ENCODE measurements at places on chromosomes 1 and 21.
A peak's percentile ranks its signal among the peaks of the same experiment; 100 is the strongest.

DNA sequence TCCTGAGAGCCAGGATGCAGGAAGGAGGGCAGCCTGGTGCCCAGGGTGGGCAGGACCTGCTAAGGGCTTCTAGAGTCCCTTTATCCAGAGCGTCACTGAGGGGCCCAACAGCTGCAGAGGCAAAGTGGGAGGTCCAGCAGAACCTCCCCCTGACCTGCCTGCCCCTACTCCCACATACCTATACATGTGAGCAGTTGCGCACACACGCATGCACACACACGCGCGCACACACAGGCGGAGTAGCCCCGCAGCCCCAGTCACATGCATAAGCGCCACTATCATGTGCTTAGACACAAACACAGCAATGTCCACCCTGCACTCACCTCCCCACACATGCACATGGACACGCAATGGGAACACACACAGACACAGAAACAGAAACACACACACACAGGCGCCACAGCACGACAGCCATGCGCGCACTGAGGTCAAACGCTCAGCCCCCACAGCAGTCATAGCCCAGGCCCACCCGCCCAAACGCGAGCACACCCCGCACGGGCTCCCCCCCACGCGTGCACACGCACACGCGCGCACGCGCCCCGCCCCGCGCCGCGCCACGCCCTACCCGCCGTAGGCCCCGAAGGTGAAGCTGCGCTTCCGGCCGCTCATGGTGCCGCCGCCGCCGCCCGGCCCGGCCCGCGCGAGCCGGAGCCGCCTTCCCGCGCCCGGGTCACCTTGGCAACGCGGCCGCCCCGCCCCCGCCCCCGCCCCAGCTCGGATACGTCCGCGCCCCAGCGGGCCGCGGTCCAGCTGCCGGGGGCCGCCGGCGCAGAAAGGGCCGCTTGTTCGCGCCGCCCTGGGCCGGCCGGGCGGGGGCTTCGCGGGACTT lies 17.7 kb downstream of the RAP1GAP start:
- DNase-seq = no peak

GRCh38 chr1:57327946-57328345 lies 95.9 kb downstream of the DAB1 start:
- DNase-seq = no peak

- DNase-seq = no peak
These were observed 45.3 kb downstream of the LRIG2 start for GRCh38 chr1:113118266-113118665.

- no peak for DNase-seq
These were observed 246.9 kb downstream of the GRIK3 start for GRCh38 chr1:36787312-36787913.

DNA sequence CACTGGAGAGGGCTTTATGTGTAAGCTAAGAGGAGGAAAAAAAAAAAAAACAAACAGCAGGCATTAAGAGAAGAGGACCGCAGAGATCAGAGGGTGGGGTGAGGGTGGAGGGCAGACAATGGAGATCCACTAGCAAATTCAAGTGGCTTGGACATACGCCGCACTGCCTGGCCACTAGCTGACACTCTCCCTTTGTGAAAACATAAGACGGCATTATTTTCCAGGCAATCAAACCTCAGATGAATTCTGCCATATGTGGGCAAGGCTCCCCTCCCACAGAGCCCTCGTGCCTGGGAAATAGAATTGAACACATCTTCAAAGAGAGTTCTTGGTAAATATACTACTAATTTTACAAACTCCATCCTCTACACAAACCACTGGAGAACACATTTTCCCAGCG lies 53.6 kb downstream of the ERG start:
- DNase-seq = no peak

GRCh38 chr1:8722366-8722765 lies 95.1 kb downstream of the RERE start:
- DNase-seq = no peak

DNA sequence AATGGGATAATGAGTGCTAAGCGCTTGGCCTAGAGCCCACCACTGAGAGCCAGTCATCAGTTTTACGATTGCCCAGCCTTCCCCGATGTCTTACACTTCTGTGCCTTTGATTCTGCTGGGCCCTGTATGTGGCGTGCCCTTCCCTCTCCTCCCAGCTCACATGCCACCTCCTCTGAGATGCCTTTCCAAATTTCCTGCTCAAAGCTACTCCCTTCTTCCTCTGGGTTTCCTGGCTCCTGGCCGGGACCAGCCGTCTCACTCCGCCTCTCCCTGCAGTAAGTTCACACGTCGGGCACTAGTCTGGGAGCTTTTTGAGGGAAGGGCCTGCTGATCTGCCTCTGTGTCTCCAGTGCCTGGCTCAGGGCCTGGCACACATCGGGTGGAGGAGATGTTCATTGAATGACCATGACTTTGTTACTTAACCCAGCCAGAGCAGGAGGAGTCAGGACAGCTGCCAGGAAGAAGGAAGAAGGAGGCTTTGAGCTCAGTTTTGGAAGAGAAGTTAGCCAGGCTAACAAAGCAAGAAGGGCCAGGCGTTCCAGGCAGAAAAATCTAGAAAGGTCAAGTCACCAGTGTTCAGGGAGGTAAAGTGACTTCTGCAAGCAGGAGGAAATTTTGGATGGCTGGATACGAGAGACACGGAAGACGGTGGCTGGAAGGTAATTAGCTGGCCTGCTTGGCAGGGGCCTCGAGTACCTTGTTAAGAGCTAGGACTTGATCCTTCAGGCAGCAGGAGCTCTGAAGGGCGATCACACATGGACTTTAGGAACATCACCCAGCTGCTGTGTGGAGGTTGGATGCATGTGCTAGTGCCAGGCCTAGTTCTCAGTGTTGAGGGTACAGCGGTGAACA lies 63.6 kb downstream of the EPHB2 start:
- peak; percentile 92 for DNase-seq

DNA sequence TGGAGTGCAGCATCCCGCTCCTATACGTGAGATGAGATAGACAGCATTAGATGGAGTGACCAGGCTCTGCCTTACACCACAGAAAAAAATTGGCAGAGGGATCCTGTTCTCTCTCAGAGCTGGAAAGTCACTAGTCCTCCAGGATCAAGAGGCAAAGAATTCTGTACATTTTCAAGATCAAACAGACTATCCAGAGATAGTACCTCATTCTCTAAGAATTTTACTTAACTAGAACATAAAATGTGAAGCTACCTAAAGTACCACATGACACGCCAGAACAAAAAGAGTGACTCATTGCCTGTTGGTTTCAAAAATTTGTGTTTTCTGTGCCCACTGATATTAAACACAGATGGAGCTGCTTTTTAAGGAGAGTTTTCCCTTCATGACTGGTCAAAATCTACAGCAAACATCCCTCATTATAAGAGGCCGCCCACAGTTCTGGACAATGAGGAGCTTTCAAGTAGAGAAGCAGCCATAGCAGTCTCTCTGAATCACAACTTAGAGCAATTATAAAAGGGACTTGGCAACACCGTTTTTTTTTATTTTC lies 32.3 kb downstream of the CD160 start:
- peak; percentile 13 for DNase-seq

GRCh38 chr1:34166625-34167361 lies 1.8 kb upstream of the CSMD2 start:
- no peak for DNase-seq

GRCh38 chr1:45796946-45797345 lies 6.5 kb upstream of the MAST2 start:
- no peak for DNase-seq

- no peak for DNase-seq
These were observed 84.0 kb downstream of the PHTF1 start for GRCh38 chr1:113675302-113675701.

GRCh38 chr1:1304331-1305299 lies 3.1 kb downstream of the ACAP3 start:
- DNase-seq = no peak

DNA sequence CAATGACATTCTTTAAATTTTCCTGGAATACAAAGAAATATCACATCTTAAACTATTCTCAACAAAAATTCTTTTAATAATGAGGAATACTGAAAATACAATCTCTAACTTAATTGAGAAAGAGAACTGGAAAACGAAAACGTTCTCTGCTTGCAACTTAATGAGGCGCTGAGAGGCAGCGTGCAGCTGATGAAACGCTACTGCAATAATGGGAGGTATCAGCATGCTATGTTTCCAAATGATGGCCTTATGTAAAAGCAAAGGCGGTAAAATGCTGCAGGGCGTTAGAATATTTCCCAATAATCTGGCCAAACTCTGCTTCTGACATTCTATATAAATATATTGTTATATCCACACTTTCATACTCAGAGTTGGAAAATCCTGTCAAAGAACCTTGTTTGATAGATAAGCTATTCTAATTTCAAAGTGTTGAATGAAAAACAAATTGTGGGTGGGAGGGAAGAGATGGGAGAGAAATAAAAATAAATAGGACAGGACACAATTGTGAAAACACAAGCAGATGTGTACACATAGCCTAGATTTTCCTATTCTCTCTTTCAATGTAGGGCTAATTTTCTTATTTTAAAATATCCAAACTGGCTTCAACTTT lies 70.9 kb downstream of the APP start:
- no peak for DNase-seq
